Mucosa of descending colon (tissue), 3 donors: ENCODE measurements at places on chromosomes 1 and 21. TPM values are rescaled to one million over a fixed set of nuclear protein-coding genes. Genes with fewer than 3 reads are reported as not detected.

DNA sequence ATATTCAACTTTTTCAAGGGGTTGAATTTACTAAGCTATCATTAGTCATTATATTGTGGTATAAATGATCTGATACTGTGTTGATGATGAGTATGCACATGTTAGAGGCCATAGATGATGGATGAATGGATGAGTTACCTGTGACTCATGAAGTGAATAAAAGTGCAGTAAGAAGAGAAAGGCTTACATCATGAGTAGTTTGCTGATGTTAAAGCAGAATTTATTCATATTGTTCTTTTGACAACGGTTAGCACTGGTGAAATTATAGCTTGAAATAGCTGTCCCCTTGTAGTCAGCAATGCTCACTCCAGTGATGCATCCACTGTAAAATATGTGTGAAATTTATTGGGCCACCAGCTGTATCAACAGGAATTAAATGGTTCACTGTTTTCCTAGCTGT, 541.0 kb upstream of the ZRANB2 start:
- no peak for DNase-seq

DNA sequence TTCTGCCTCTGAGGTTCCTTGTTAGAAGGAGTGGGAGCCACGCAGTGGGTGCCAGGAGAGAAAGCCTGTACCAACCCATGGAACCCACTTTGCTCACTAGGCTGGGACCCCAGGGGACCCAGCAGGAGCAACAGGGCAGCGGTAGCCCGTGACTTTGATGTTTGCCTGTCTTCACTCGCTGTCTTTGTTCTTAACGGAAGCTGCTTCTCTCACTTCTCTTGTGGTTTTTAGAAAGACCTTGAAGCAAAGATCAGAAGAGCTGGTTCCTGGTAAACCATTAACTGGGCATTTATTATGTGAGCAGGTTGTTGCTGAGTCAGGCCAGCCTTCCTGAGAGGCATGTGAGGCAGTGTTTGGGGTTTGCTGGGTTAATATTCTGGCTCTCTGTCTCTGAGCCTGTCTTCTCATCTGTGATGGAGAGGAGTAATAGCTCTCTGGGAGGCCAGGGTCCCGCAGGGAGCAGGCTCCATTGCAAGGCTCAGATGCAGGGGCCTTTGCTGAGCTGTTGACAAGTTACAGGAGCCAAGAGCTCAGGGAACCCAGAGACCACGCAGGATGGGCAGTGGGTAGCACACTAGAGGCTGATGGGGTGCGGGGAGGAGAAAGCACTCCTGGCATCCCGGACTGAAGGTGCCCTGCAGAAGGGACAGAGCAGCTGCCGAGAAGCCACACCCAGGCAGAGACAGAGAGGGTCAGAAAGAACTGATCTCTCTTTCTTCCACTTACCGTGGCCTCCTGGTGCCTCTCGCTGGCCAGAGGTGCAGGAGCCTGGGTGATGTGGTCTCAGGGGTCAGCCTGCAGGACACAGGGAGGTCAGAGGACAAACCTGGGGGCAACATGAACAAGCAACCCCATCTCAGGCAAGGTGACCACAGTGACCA, 367.5 kb upstream of the C1orf174 start:
- no peak for DNase-seq

- DNase-seq: no peak
Measured at GRCh38 chr1:162912061-162912667, 51.2 kb upstream of the CCDC190 start.

CSMD2 gene
- total RNA-seq: 0.28 TPM

BSND gene
- not detected for total RNA-seq

SPATA21 gene
- not detected for total RNA-seq
